ENCODE measurements at places on chromosomes 6 and 20. TPM values are rescaled to one million over a fixed set of nuclear protein-coding genes. Genes with fewer than 3 reads are reported as not detected.

GRCh38 chr20:37333848-37334318, 12.1 kb upstream of the SRC start:
- DNase-seq = no peak

DNA sequence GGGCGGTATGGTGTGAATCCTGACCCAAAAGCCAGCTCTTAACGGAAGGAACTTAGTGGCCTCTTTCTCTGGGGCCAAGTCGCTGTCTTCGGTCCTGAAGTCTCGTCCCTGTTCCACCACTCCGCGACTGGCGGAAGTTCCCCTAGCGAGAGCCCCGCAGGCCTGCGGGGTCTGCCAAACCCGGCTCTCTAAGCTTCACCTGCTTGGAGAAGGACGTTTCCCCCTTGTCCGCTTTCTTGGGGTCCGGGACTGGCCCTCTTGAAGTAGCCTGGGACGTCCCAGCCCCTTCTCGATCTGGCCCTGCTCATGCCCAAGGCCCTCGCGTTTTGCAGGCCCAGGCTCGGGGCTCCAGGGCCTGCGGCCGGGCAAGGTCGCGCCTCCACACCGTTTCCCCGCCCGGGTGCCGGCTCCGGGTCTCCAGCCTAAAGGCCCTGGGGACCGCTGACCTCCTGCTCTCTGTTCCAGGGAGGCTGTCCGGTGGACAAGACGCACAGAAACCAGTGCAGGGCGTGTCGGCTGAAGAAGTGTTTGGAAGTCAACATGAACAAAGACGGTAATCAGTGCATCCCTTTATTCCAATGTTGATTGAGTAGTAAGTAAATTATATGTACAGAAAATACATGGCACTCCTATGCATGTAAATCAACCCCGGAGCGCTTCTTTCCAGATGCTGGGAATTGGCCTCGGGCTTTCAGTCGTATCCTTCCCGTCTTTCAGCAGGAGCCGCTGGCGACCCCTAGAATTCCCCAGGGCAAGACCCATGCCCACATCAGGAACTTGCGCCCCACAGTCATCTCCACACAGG, 8.8 kb downstream of the NR2E1 start:
- no peak for DNase-seq

GRCh38 chr20:49216991-49217578, 2.1 kb upstream of the DDX27 start:
- peak; percentile 99 for DNase-seq

DNA sequence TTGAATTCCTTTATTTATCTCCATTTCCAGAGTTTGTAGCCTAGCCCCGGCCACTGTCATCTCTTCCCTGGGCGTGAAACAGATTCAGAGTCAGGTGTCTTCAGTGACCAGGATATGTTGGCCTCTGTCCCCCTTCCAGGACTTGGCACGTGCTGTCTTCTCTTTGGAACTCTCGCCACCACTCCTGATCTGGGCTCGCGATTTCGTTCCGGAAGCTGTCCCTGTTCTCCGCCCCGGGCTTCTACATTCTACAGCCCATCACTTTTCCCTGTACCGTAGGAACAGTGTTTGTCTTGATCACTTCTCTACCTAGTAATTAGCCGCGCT, 739 bp downstream of the GSS start:
- peak; percentile 50 for DNase-seq

KCNQ5 gene
- 0.10 TPM for total RNA-seq

DNA sequence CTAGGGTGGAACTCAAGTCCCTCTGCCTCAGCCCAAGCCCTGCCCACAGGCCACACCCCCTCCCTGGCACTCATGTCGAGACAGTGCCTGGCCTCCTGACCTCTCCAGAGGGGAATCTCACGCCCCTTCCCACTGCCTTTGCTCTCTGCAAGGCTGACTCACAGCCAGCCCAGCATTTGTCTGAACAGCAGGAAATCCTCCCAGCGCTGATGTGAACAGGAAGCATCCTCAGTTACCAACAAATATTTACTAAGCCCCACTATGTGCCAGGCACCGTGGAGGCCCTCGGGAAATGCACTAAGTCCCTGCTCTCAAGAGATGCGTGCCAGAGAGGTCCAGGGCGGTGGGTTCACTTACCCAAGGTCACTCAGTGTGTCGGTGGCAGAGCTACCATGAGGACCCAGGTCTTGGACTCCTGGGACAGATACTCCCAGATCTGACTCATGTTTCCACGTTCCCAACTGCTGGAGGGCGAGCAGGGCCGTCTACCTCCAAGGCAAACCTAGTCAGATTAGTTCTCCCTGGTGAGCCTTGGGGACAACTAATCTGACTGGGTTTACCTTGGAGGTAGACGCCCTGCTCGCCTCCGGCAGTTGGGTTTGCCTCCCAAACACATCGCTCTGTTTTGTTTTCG, 7.8 kb downstream of the ADA start:
- peak; percentile 51 for DNase-seq

DNA sequence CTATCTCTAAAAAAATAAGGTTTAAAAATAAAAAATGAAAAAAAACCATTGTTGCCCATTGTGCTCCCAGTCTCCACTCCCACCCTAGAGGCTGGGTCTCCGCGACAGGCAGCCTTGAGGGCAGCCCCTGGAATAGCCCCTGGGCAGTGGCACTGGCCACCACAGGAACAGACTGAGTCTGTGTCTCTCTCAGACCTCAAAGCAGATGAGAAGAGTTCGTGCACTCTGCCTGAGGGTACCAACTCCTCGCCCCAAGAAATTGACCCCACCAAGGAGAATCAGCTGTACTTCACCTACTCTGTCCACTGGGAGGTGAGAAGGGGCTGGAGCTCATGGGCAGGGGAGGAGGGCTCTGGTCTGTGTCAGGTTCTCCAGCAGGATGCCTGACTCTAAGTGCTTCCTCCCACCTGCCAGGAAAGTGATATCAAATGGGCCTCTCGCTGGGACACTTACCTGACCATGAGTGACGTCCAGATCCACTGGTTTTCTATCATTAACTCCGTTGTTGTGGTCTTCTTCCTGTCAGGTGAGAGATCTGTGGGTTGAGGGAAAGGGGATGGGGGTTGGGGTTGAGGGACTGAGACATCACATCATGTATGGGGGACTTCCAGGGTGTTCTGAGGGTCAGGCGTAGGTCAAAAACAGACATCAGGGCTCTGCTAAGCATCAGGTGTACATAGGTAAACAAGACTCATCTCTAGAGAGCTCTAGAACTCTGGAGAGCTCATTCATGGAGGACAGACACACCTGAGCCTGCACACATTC, 35.6 kb downstream of the TM9SF4 start:
- no peak for DNase-seq

- DNase-seq = no peak
Measured at GRCh38 chr6:122790423-122791309, 1.6 kb downstream of the SMPDL3A start.

- DNase-seq = no peak
Measured at GRCh38 chr6:31587791-31588777, 2.0 kb downstream of the LST1 start.
